PC-3 (cell line): ENCODE measurements at places on chromosomes 6 and 20. TPM values are rescaled to one million over a fixed set of nuclear protein-coding genes. Genes with fewer than 3 reads are reported as not detected.

Gene ENPP3
- total RNA-seq, result 0.18 TPM in 1 of 2 replicates, not detected in the other

Gene PDE7B
- total RNA-seq, result not detected in 2 replicates

DNA sequence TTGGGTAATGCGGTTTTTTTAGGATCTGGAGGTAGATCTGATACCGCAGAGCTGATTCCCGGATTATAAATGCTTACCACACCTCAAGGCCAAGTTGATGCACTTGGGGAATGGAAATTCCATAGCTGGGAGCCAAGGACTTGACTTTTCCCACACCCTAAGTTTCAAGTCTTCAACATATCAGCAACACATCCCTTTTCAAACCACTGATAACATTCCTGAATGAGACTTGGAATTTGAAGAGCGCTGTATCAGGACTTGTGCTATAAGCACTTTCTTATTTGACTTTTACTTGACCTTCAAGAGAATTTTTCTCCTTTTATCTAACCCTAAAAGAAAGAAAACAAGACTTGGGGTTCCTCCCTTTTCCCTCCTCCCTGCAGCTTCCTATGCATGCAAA lies 90.6 kb upstream of the NAA20 start:
- no peak for DNase-seq

DNA sequence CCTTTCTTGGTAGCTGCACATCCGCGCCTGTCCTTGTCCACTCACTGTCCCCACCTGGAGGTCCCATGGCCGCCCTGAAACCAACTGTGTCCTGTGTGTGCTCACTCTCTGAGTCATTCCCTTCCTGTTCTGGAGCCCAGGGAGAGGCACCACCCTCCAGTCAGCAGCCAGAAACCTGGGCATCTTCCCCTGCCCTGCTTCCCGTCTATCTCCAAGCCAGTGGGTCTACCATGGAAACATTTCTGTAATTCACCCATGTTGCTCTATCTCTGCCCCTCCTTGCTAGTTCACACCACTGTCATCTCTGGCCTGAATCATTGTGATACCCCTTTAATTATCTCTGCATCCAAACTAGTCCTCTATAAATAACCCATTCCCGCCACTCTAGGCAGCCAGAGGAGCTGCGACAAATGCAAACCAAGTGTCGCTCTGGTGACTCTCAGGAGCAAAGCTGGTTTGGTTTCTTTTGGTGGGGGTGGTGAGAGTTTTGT lies 28.8 kb upstream of the SYNJ2 start:
- peak; percentile 37 for DNase-seq

DNA sequence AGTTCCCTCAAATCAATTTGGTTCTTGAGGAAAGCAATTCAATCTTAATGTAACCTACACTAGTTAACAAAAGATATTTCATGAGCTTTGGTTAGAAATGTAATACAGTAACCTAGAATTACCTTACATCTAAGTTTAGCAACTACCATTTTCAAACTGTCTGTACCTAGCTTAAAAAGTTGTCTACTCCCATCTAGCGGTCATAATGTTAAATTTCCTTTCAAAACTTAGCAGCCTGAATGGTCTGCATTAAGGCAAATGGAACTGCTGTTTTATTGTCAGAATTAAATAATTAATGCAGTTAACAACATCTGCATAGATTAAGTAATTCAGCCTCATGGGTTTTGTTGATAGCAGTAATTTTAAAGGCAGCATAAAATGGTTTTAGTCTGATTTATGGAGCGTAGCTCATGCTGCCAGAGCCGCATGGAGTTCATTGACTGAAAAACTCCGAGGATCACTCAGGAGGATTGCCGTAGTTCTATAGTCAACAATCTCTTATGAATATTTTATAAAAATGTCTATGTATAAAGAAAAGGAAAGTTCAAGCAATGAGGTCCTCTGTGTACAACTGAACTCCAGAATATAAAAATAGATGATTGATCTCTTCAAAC lies 485.4 kb upstream of the MANEA start:
- DNase-seq, result peak; percentile 67

DNA sequence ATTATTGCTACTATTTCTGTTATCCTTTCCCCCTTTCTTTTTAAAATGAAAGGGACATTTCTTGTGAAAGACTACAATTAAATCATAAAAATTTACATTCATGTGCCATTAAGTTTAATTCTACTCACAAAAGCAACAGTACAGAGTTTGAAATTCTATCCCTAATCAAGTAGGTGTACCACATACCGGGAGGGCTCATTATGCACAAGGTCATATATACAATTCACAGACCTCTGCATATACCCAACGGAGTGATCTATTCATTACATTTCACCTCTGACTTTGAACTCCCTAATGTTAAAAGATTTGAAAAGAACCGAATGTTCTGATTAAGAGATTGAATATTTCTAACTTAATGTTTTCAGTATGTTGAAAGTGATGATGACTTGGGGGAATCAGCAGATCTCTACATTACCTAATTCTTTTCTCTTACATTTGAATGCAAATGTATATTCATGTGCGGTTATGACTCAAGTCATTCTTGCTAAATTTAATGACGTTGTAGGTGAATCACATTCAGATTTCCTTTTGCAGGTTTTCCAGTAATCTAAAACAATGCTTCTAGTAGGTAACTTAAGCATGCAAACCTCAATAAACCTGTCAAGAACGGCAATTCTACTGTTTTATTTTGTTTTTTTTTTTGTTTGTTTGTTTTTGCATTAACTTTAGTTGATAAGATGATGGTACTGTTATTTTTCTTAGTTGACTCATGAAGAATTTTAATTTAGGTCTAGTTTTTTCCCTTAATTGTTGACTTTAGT lies 7.3 kb downstream of the EYA4 start:
- DNase-seq, result peak; percentile 88

- no peak for DNase-seq
Observed at GRCh38 chr6:27156874-27157458, 90.5 kb upstream of the PRSS16 start.
